ENCODE measurements at places on chromosomes 3 and 15.

- peak; percentile 66 for DNase-seq
Observed at GRCh38 chr3:32175607-32176197, 62.8 kb upstream of the CMTM8 start.

- no peak for DNase-seq
Observed at GRCh38 chr3:115552007-115552406, 71.3 kb upstream of the GAP43 start.

DNA sequence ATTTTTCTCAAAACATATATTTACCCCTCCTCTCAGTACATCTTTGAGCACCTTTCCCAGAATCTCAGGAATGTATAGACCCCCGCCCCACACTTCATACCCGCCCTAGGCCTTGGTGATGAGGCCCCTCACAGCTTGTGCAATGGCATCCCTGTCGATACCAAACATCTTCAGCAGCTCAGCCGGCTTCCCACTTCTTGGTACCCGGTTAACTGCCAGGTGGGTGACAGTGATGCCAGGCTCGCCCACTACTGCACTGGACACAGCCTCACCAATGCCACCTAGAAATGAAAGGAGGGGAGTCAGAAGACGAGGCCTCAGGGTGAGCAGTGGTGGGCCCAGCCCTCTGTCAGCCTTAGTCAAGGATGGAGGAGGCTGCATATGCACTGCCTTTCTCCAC lies 30.2 kb downstream of the TKT start:
- no peak for DNase-seq

- DNase-seq: no peak
Observed at GRCh38 chr3:40201770-40202169, 107.7 kb upstream of the EIF1B start.

- DNase-seq: no peak
Observed at GRCh38 chr15:60914360-60914759, 314.7 kb downstream of the RORA start.

- DNase-seq: no peak
Observed at GRCh38 chr3:5317557-5317956, 130.1 kb downstream of the EDEM1 start.

DNA sequence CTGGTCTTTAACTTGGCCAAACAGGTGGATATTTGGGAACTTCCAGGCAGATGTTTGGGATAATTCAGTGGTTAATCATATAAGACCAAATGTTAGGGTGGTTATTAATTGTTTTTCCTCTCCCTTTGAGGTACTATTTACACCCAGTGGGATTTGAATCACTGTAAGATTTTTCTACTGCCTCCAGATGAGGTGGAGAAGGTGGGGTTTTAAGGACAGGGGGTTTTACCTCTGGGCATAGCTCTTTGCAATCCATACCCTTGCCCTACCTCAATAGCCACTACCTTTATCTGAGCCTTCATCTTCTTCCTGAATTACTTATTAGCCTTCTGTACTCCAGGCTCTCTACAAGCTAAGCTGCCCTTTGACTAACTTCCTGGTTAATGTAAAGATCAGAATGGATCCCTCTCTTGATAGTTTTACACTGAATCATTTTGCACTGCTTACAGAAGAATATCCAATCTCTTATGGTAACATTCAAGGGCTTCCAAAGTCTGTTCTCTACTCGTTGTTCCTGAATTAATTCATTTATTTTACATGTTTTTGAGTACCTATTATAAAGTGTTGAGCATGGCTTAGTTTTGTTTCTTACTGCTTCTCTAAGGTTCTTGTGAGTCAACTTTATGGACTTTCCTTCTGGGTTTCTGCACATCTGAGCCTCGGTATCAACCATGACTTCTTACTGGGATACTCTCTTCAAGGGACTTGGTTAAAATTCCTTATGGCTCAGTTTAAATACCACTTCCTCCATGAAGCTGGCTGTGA lies 331.2 kb upstream of the TBL1XR1 start:
- no peak for DNase-seq

GRCh38 chr3:4633078-4634004 lies 140.2 kb downstream of the ITPR1 start:
- peak; percentile 83 for DNase-seq

- no peak for DNase-seq
Observed at GRCh38 chr3:151214459-151214858, 11.4 kb upstream of the GPR171 start.

GRCh38 chr3:71968544-71968943 lies 183.6 kb upstream of the PROK2 start:
- DNase-seq: no peak

DNA sequence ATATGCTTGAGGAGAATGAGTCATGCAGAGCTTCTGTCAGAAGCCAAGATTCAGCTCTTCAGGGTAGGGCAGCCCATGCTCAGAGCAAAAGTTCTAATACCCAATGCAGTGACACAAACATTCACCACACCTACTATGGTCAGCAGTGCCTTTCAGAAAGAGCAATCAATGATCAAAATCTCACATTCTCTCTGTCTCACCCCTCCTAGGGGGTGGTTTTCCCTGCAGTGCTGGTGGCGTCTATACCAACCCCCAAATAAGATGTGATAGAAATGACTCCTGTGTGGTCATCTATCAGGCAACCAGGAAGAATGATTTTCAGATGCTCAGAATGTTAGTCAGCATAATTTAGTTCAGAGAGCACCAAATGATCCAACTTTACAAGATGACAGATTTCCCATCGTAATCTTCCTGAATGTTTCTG lies 385.3 kb downstream of the NTRK3 start:
- DNase-seq: peak; percentile 57

DNA sequence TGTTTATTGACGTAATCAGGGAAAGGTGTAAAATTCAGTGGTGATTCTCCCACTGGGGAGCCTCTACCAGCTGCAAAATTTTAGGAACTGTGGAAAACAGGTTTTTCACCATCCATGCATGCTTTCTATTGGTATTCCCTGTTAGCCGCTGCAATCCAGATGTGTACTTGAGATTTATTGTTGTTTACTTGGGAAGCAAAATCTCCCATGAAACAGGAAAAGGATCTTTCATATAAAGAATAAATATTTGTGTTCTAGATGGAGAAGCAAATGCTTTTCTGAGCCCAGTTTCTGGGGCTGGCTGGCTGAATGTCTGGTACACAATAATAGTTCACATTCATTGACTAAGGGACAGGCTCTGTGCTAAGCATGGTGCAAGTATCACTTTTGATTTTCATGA lies 144.6 kb upstream of the RASGRP1 start:
- no peak for DNase-seq

- DNase-seq: no peak
Observed at GRCh38 chr15:63983061-63983711, 63.1 kb downstream of the DAPK2 start.

GRCh38 chr3:187049462-187050101 lies 89.7 kb downstream of the RPL39L start:
- DNase-seq: no peak

GRCh38 chr3:146589899-146590508 lies 15.1 kb downstream of the PLSCR5 start:
- peak; percentile 55 for DNase-seq

DNA sequence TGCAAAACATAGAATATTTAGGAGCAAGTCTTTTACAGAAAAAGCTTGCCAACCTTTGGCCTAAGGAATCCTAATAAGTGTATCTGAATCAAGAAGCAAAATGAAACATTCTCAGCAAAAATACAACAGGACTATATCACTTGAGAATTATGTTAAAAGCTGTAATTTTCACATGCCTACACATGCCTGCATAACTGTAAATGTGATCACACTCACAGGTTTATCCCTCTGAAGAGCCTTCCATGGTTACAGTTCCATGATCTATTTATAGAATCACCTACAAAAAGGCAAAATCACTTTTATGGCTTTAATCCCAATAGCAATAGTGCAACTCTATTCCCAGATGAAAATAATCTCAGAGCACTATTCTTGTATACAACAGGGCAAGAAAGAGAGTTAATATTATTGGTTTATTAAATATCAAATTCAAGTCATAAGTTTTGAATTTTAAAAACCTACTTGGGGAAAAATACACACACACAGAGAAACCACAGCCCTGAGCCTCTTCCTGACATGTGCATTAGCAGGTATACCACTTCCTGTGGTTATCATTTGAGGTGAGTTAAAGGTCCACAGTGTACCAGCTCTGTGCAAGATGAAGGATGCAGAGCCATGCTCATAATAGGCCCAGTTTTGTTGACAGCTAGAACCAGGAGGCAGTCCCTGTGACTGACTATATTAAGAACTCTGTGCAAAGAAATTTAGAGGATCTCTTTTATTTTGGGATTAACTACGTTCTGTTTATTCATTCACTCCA lies 252.5 kb upstream of the TGFBR2 start:
- no peak for DNase-seq

GRCh38 chr15:86002444-86002843 lies 77.2 kb upstream of the AGBL1 start:
- no peak for DNase-seq

DNA sequence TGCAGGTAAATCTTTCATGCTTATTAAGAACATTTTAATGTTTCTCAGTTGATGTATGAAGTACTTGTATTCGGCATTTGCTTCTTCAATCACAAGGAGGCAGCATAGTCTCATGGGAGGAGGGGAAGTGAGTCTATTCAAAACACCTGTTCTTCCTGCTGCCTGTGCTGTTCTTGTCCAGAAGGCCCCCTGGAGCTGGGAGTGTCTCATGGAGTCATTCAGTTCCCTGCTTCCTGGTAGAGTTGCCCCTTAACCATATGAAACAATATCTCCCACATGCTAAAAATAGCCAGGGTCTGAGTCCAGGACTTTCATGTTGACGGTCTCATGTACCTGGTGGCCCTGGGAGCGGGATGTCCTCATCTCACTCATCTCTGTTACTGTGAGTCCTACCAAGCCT lies 15.5 kb upstream of the PPP1R2 start:
- DNase-seq: no peak

DNA sequence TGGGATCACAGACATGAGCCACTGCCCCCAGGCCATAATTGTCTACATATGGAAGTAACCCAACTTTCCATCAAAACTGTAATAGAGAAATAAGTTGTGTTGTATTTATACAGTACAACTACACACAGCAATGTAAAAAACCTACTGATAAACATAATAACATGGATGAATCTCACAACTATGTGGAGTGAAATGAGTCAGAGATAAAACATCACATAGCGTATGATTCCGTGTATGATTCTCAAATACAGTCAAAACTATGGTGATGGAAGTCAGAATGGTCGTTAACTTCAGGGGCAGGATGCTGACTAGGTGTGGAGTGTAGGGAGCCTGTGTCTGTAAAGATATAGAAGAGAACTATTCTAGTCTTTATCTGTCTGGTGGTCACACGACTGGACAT lies 332.7 kb upstream of the SLCO3A1 start:
- no peak for DNase-seq

GRCh38 chr3:52299879-52300611 lies 12.4 kb downstream of the GLYCTK start:
- DNase-seq: no peak

- DNase-seq: no peak
Observed at GRCh38 chr3:143590660-143591059, 257.6 kb downstream of the SLC9A9 start.

DNA sequence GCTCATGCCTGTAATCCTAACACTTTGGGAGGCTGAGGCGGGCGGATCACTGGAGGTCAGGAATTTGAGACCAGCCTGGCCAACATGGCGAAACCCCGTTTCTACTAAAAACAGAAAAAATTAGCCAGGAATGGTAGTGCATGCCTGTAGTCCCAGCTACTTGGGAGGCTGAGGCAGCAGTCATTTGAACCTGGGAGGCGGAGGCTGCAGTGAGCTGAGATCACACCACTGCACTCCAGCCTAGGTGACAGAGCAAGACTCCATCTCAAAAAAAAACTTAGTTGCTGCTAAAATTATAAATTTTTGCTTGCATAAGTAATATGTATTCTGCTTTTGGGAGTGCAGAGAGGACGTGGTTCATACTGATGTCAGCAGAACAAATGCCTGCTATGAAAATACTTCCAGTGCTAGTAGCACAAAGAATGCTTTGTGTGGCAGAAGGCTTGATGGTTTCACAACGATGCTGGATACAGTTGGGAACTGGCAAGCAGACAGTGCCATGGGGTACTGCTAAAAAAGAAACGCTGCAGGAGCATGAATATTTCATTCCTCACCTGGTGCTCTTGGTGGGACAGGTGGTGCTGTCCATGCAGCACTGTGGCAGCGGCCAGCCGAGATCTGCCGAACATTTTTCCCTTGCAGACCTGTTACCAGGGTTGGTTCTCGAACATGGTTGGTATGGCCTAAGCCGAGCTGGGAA lies 31.1 kb downstream of the FBXL22 start:
- no peak for DNase-seq

GRCh38 chr3:128278761-128279600 lies 125.7 kb downstream of the EEFSEC start:
- peak; percentile 94 for DNase-seq

GRCh38 chr3:150681057-150681456 lies 22.7 kb downstream of the ERICH6 start:
- no peak for DNase-seq

- DNase-seq: no peak
Observed at GRCh38 chr3:53482227-53482626, 12.2 kb upstream of the CACNA1D start.

DNA sequence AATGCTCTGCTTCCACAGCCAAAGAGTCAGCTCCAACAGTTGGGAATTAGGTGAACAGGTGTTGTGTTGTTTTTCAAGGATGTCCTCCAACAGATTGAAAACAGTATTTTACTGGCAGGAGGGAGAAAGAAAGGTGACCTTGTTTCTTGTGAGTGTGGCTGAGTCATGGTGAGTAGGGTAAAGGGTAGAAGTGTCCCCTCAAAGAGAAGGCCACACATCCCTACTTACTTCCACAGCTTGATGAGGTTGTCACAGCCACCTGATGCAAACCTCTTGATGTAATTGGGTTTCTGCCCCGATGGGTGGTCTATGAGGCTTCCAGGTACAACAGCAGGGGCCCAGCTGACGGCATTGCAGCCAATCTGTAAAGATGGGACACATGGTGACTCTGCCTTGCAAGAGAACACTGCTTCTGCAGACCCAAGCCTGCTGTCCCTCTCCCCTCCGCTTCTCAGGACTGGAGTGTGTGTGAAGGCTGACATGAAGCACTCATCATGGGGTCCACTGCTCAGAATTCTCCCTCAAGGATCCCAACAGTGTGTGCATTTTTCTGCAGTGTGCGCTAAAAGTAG lies 12.7 kb upstream of the GHRL start:
- no peak for DNase-seq

GRCh38 chr3:147390589-147391569 lies 15.5 kb downstream of the ZIC4 start:
- DNase-seq: no peak

DNA sequence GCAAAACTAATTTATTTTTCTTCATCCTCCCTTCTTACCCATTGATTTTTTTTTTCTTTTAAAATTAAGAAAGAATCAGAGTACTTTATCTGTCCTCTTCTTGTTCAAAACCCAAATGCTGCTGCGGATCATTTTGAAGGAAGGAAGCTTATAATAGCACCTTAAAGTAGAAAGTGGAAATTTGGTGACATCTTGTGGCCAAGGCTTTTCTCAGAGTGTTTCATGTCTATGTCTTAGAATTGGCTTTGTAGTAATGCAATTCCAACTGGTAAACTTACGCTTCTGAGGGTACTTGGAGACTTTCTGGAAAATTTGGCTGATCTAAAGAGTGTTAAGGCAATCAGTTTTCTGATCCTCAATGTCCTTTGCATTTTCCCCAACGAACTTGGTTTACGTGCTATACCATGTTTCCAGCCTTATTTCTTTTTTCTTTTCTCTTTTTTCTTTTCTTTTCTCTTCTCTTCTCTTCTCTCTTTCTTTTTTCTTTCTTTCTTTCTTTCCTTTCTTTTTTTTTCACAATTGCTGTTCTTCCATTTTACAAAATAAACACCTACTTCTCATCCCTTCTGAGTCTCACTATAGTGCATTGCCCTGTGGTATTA lies 30.7 kb downstream of the C3orf38 start:
- DNase-seq: peak; percentile 32
